Hindlimb muscle (tissue), 1 donor: ENCODE measurements at places on chromosomes 5 and 9.
A peak's percentile ranks its signal among the peaks of the same experiment; 100 is the strongest.

- no peak for DNase-seq
These were observed 110.0 kb upstream of the SPOCK1 start for GRCh38 chr5:137609127-137609526.

- DNase-seq: no peak
These were observed 63.8 kb downstream of the EHMT1 start for GRCh38 chr9:137682428-137683105.

- DNase-seq: no peak
These were observed 9.9 kb downstream of the HNRNPH1 start for GRCh38 chr5:179613460-179614071.

DNA sequence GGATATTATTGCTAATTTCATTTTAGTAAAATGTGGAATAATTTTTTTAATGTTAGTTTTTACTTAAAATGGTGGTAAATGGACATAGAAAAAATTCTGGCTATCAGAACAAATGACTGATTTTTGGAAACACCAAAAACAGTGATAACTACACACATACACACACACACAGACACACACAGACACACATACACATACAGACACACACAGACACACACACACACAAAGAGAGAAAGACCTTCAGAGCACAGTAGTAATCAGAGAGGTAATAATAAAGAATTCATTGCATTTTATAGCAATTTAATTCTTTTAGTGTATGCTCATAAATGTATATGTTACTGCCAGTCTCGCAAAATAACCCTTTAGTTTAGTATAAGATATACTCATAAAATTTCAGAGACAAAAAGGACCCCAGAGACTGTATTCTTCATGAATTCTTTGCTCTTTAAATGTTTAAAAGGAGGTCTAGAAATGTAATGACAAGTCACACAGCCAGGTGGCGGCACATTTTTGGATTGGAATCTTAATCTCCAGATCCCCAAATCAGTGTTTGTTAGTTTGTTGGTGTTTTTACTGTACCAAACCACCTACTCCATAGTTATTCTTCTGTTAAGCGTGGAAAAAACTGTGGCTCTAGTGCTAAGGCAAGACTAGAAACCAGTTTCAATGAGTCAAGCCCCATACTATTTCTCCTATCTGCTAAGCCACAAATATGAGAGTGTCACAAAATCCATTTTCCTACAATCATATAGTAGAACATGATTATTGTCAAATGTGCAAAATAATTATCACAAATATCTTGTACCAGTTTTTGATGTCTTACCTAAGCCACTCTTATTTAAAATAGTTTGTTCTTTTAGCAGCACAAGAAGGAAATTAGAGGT is 109.9 kb downstream of the EDIL3 start:
- peak; percentile 8 for DNase-seq
